ENCODE measurements at places on chromosomes 6 and 20.

GRCh38 chr6:125073071-125073470 lies 80.5 kb upstream of the TPD52L1 start:
- no peaks in the 10 kb centered on the region for H3K27me3 ChIP-seq
- peaks cover 24% of the 10 kb centered on the region for H3K36me3 ChIP-seq
- H3K27ac ChIP-seq: no peak overlapping the region

DNA sequence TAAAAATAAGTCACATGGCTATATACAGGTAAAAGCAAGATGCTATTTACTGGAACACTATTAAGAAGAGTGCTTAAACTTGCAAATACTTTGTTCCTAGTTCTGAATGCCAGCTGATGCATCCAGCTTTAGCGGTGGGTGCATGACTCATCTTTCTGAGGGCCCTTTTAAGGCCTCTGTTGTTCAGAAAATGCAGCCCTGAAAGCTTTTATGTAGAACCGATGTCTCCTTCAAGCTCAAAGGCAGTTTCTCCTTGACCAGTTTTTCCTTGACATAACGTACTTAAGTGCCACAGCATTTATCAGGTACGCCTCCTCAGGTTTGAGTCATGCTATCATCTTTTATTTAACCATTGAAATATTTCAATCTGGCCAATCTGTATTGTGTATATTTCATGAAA lies 82.8 kb downstream of the MLIP start:
- no peaks in the 10 kb centered on the region for H3K27me3 ChIP-seq
- H3K4me1 ChIP-seq: no peaks in the 10 kb centered on the region
- H3K36me3 ChIP-seq: no peaks in the 10 kb centered on the region
- no peak overlapping the region for H3K4me3 ChIP-seq
- no peak for DNase-seq

GRCh38 chr20:20003031-20003954 lies 13.9 kb upstream of the NAA20 start:
- no peaks in the 10 kb centered on the region for H3K27me3 ChIP-seq
- DNase-seq: no peak
- no peak overlapping the region for H3K27ac ChIP-seq
- peaks cover 57% of the 10 kb centered on the region for H3K36me3 ChIP-seq
- H3K4me3 ChIP-seq: no peak overlapping the region

DNA sequence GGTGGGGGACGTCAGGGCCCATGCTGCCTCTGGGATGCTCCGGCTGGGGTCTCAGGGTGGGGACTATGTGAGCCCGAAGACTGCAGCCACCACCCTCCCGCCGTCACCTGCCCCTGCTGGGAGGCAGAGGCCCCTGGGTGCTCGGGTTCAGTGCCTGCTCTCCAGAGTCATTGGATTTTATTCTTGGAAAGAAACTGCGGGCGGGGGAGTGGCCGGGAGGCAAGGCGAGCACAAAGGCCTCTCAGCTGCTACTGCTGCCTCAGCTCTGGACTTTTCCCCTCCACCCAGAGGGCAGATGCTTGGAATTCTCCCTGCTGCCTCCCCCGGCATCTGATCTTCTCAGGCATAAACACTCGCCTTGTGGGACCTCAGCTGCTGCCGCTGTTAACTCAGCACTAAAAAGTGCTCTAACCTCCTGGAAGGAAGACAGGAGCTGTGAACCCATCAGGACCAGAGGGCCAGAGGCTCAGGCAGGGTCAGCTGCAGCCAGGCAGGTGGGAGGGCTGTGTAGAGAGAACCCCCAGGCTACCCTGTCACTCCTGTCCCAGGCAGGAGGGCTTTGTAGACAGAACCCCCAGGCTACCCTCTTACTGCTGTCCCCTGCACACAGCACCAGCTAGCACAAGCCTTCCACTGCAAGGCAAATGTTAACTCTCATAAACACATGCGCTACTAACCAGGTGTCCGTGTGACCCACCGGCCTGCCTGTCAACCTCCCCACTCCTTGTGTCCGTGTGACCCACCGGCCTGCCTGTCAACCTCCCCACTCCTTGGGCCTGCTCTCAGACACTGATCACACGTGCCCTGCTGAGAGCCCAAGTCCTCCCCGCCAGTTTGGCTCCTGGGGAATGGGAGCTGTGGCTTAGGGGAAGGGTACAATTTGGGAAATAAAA lies 9.4 kb upstream of the FRMD1 start:
- no peak overlapping the region for H3K4me3 ChIP-seq
- no peaks in the 10 kb centered on the region for H3K36me3 ChIP-seq
- no peak for DNase-seq
- no peak overlapping the region for H3K27ac ChIP-seq

GRCh38 chr6:114024746-114025145 lies 53.8 kb upstream of the HDAC2 start:
- DNase-seq: no peak
- H3K4me3 ChIP-seq: no peak overlapping the region
- H3K27me3 ChIP-seq: no peaks in the 10 kb centered on the region
- no peaks in the 10 kb centered on the region for H3K4me1 ChIP-seq
